Activated CD8-positive, alpha-beta memory T cell treated with anti-CD3 and anti-CD28 coated beads for 4 hours (primary cell): ENCODE measurements at places on chromosomes 1 and 21.

DNA sequence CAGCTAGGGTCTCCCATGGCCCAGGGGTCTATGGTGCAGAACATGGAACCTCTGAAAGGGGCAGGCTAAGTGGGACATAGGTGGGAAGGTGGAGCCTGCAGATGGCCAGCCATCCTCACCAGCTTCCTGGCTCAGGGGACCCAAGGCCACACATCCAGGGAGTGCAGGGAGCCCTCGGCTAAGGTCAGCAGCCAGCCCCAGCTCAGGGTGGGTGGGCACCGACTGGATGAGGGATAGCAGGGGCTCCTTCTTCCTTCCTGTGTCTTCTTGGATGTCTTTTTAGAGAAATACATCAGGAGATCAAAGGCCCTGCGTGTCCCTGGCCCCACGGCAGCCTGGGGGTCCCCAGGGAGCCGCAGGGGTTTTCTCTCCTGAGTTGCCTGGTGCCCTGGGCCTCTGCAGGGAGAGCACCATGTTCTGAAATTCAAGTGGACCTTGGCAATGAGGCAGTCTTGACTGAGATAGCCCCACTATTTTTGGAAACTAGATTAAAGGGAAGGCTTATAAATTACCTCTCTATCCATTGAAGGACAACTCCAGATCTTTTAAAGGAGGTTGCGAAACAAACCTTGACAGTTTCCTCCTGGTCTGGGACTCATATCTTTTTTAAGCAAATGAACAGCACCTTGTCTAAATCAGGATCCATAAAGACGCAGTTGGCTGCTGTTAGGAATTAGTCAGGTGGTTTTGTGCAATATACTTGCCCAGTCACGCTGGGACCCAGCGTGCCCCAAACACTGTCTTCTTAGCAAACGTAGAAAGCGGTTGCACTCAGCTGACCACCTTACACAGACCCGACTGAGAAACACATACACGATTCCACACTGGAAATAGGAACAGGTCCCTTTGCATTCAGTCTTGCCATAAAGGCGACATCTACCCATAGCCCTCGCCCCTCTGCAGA is 242.3 kb downstream of the TOMM20 start:
- no peak for DNase-seq

- DNase-seq: no peak
Measured at GRCh38 chr1:15943992-15944307, 32.0 kb downstream of the ZBTB17 start.

DNA sequence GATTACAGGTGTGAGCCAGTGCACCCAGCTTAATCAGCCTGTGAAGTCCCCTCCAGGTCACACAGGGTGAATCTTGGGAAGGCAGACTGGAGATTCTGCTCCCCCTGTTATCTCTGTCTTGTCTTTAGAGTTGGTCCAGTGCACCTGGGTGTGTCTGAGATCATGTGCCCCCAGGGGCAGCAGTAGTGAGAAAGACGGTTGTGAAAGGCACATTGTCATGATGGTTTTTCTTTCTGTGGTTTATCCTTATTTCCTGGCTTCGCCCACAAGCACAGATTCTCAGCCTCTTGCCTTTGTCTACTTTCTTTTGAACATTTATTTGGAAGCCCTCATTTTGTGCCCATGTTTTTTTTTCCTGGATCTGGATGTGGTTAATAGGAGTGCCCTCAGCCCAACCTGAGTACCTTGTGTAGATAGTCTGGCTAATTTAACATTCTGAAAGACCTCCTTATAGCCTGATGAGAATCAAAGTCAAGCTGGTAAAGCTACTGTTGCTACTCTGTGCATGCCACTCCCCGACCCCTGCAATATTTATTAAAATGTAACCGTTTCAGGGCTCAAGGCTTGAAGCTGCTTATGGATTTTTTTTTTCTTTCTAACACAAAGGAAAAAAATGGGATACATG is 23.7 kb downstream of the UCK2 start:
- DNase-seq: no peak

DNA sequence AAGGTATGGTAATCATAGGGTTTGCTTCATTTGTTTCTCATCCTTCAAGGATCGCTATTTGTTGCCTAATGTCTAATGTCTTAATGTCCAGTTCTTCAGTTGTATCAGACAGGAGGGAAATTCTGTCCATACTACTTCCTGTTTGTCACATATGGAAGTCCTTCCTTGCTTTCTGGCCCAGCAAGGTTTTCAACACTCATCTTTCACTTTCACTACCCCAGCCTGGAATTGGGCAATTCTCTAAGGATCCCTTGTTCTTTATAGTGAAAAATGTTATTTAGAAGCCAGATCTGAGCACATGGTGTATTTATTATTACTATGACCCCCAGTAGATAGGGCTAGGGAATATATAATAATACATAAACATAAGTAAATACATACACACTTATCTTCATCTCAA is 50.6 kb upstream of the SLC35A3 start:
- no peak for DNase-seq

DNA sequence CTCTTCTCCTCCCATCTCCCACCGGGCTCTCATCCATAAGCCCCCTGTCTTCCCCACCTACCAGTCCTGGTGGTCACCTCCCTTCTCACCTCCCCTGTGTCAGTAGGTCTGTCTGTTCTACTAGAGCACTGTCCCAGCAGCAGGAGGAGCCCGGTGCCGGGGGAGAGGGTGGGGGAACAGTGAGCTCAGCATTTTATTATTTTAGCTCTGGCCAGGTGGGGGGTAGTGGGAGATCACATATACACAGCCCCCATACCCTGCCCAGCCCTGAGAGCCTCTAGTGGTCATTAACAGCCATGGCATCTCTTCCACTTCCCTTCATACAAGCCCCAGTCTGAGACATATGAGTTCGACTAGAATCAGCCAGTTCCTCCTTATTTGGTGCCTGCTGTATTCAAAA is at the start of gene TMOD4:
TMOD4 (minus strand) TSS at position 119 of the 400 bp plus-strand sequence. CDS start 1,106 bp downstream, outside the sequence.
- DNase-seq: no peak

GRCh38 chr21:36247316-36248010 is 72.5 kb upstream of the MORC3 start:
- no peak for DNase-seq

DNA sequence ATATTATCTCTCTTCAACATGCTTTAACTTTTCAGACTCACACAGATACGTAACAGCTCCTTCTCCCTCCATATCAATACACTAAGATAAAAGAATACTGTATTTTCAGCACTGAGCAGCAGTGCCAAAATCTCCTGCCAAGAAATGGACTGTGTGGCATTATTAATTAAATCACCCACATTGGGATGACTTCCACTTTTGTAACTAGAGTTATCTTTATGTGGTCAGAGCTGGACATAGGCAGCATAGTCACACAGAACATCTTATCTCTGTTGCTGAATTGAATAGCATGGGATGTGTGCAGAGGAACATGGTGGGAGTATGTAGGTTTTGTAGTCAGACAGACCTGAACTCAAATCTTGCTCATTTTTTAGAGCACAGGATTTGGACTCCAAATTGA is 41.4 kb upstream of the CACYBP start:
- no peak for DNase-seq

- no peak for DNase-seq
Measured at GRCh38 chr1:35561972-35562680, 4.5 kb downstream of the NCDN start.
